HCEC 1CT (cell line): ENCODE measurements at places on chromosomes 6 and 20.
A peak's percentile ranks its signal among the peaks of the same experiment; 100 is the strongest.

DNA sequence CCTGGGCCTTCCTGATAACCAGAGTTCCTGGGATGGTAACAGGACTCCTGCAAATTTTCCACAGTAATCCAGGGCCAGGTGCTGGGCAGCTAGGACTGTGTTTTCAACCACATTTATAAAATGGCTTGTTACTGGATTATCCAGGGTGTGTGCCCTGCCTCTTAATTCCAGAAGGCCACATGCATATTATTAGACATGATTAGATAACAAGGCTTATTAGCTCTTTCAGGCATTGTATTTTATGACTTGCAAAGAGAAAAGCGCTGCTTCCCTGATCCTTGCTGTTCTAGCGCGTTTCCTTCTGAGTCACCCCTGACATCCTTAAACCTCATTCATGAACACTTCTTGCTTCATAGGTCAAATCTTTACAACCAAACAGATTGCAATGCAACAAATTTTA is 208.6 kb downstream of the UST start:
- peak; percentile 32 for DNase-seq

DNA sequence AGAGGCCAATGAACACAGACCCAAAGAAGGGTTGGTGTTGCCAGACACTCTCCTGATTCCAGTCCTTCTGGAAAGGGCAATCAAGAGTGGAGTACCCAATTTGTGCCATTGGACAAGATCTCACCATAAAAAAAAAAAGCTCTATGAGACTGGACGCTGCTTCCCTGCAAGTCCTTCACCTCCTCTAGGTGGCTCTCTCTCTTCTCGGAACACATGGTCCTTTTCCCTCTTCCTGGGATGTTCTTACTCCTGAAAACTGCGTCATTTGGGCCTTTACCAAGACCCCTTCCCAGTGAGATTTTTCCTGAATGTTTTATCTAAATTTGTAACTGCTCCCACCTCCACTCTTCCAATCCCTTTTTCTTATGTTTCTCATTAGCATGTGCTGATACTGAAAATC is 280.8 kb downstream of the FOXA2 start:
- DNase-seq, result no peak

- DNase-seq, result no peak
Observed at GRCh38 chr20:36179170-36179945, 24.8 kb downstream of the EPB41L1 start.

- no peak for DNase-seq
Observed at GRCh38 chr6:4178737-4179333, 43.5 kb upstream of the ECI2 start.

DNA sequence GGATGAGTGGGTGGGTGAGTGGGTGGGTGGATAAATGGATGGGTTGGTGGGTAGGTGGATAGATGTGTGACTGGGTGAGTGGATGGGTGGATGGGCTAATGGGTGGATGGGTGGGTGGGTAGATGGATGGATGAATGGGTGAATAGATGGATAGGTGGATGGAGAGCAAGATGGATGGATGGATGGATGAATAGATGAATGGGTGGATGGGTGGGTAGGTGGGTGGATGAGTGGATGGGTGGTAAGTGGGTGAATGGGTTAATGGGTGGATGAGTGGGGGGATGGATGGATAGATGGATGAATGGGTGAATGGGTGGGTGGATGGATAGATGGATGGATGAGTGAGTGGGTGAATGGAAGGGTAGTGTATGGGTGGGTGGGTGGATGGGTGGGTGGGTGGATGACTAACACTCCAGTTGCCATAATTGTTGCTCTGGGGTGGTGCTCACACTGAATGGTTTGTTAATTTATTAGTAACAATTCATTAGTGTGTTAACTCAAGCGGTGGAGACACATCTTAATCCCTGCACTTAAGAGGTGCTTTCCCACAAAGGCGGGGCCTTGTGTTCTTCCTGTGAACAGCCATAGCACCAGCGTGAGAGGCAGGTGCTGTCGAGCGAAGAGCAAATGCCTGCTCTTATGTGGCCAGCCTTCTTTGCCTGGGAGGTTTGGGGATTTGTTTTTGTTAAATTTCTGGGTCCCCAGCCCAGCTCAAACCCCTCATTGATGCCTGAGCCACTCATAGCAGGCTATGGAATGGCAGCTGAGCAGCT is 4.9 kb upstream of the APCDD1L start:
- DNase-seq, result no peak

DNA sequence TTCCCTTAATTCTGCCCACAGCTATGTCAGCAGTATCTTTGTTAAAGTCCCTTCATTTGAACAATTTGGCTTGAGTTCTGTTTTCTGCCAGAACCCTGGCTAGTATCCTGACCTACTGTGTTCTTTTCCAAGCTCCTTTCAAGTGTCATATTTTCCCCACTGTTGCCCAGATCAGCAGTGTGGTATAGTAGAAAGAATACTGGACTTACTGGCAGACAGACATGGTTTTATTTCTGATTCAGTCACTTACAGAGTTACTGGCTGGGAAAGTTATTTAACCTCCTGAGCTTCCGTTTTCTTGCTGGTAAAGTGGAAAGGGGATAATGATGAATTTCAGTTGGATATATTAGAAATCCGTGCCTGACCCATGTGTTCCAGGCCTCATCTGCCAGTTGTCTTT is 39.8 kb upstream of the RAB23 start:
- DNase-seq, result no peak

DNA sequence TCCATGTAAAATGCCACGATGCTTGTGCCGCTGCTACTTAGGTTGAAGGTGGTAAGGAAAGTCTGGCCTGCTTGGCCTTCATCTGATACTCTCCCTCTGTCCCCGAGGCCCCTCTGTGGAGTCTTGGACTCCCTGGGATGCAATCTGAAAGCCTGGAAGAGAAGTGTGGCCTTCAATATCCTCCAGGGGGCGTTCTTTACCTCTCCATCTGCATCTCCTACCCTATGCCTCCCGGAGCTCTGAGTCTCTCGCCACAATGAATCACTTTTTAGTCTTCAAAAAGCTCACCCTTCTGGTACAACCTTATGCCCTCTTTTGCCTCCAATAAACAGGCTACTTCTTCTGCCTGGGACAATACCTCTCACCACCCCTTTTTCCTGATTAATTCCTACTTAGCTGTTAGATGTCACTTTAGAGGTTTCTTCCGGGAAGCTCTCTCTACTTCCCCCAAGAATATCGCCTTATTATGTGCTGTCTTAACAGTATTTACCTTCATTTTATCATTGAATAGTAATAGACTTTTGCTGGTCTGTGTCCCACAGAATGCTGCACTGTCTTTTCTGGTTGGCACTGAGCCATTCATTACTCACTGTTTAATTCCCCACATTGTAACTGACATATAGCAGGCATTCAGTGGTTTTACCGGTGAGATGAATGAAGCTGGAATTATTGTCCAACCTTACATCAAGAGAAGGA is 13.9 kb upstream of the ATG5 start:
- peak; percentile 86 for DNase-seq

- DNase-seq, result no peak
Observed at GRCh38 chr6:5468586-5468985, 207.3 kb downstream of the FARS2 start.

GRCh38 chr6:105968603-105969333 is 117.4 kb upstream of the PRDM1 start:
- no peak for DNase-seq

- DNase-seq, result no peak
Observed at GRCh38 chr6:14002176-14002947, 77.6 kb downstream of the RNF182 start.

- no peak for DNase-seq
Observed at GRCh38 chr20:20343932-20344331, 24.0 kb upstream of the INSM1 start.
